Stimulated activated CD4-positive, alpha-beta T cell treated with anti-CD3 and anti-CD28 coated beads, Interleukin-15, amount 100 ng/mL, for 24 hours (primary cell): ENCODE measurements at places on chromosomes 2 and 18.

- DNase-seq, result peak; percentile 74
Observed at GRCh38 chr2:71082402-71083252, 14.2 kb downstream of the NAGK start.

GRCh38 chr2:17426743-17427142, 91.5 kb downstream of the RAD51AP2 start:
- DNase-seq, result no peak

GRCh38 chr2:10908195-10908594, 3.5 kb upstream of the KCNF1 start:
- no peak for DNase-seq

DNA sequence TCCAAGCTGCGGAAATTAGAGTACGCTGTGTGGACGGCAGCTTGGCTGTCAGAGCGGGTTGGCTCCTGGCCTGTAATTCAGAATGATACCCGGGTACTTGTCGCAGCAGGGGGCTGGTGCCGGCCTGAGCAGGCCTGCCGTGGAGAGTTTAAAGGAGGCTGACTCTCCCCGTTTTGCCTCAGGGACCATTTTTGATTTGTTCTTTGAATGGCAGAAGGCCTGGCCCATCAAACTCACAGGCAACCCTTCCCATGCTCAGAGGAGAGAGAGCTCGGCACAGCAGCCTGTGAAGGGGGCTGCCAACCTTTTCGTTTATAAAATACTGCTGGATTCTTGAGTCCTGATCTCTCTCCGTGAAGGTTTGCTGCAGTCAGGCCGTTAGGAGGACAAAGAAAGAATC, 151.3 kb downstream of the KLHL29 start:
- DNase-seq, result no peak

GRCh38 chr2:123961576-123961975, 63.5 kb upstream of the CNTNAP5 start:
- DNase-seq, result no peak

- peak; percentile 68 for DNase-seq
Observed at GRCh38 chr2:86038291-86039081, 67.2 kb downstream of the POLR1A start.
